ENCODE measurements at places on chromosomes 6 and 20.
A peak's percentile ranks its signal among the peaks of the same experiment; 100 is the strongest.

- no peak for DNase-seq
Measured at GRCh38 chr6:37160922-37161778, 8.8 kb upstream of the PIM1 start.

GRCh38 chr6:35258336-35258735 is 1.2 kb upstream of the ZNF76 start:
- no peak for DNase-seq

GRCh38 chr6:11802886-11803590 is 24.4 kb upstream of the ADTRP start:
- no peak for DNase-seq

- DNase-seq = no peak
Measured at GRCh38 chr6:126051791-126052190, 65.5 kb downstream of the TRMT11 start.

DNA sequence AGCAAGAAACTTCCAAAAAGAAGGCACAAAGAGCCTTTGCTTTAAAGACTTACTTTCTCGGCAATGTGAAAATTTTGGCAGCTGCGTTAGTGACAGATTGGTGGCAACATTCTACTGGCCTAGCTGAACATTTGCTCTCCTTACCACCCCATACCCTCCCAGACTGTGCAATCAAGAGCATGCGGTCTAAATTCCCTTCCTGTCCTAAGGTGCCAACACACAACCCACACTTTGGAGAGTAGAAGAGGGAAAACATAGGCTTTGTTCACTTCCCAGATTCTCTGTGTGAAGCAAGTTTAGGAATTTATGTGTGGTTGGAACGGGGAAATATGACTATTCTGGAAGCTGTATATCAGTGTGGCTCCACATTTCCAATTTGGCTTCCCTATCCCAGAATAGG is 29.8 kb upstream of the NEDD9 start:
- no peak for DNase-seq

DNA sequence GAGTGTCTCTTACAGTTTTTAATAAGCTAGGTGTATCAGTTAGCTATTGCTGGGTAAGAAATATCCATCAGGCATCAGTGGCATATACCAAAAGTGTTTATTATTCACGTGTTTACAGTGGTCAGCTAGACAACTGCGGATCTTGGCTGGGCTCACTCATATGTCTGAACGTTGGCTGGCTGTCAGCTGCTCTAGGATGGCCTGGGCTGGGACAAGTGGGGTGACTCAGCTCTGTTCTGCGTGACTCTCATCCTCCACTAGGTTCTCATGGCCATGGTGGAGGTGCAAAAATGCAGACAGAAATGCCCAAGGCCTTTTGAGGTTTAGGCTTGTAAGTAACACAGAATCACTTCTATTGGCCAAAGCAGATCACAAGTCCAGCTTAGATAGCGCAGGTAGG is 22.0 kb downstream of the ZNF341 start:
- no peak for DNase-seq

- DNase-seq = no peak
Measured at GRCh38 chr6:89985751-89986493, 91.7 kb downstream of the GJA10 start.

- no peak for DNase-seq
Measured at GRCh38 chr6:3210024-3210610, 17.3 kb downstream of the TUBB2B start.

- DNase-seq = no peak
Measured at GRCh38 chr6:106066989-106067388, 19.1 kb upstream of the PRDM1 start.

GRCh38 chr6:140636908-140637402 is 1262.5 kb upstream of the CITED2 start:
- DNase-seq = no peak

DNA sequence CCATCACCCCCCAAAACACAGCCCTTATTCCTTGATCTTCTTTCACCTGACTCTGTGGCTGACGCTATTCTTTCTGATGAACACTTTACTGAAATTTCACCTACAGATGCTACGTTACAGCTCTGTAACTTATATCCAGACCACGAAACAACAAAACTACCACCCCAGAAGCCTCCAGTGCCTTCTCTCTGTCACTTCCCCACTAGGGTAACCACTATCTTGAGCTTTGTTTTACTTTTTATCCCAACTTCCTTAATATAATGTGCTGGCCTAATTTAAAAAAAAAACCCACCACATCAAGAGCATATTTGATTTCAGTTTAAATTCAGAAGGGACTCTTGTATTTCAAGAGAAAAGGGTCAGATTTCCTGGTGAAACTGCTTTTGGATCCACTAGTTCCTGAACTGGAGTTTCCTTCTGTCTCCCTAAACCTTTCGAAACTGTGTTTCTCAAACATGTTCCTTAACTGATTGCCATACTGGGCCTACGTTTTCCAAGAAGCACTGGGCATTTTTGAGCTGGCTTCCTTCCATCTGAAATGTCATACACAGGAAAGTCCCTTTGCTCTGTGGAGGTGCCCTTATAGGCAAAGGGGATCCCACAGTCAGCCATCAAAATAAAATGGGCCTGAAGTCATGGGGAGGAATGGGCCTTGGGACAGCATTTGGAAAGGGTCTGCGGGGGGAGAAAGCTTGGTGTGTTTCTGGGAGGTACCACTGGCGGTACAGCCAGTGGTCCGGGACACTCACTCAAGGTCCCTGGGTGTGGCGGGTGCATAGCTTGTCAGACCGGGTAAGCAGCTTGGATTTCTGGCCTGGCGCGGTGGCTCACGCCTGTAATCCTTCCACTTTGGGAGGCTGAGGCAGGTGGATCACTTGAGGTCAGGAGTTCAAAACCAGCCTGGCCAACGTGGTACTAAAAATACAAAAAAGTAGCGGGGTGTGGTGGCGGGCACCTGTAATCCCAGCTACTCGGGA is 25.8 kb upstream of the RTF2 start:
- DNase-seq = no peak

DNA sequence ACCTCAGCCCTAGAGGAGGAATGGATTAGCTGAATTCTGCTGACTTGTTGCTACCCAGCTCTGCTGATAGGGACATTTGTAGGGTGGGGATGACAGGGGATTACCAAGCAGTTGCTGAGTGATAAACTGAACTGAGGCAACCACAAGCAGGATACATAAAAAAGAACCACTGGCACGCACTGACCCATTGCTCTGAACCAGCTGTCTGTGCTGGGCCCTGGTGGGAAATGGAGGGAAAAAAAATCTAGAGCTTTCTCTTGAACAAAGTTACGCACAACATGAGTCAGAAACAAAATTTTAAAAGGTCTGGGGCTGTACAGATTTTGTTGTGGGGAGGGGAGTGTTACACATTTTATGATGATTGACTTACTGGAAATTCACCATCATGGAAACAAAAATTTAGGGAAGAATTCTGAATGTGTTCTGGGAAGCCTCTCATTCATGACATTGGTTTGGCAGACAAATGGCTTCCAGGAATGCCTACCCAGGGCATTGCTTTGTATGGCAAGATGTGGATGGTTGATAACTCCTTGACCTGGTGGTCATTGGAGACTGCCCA is 37.7 kb downstream of the FOXO3 start:
- no peak for DNase-seq

DNA sequence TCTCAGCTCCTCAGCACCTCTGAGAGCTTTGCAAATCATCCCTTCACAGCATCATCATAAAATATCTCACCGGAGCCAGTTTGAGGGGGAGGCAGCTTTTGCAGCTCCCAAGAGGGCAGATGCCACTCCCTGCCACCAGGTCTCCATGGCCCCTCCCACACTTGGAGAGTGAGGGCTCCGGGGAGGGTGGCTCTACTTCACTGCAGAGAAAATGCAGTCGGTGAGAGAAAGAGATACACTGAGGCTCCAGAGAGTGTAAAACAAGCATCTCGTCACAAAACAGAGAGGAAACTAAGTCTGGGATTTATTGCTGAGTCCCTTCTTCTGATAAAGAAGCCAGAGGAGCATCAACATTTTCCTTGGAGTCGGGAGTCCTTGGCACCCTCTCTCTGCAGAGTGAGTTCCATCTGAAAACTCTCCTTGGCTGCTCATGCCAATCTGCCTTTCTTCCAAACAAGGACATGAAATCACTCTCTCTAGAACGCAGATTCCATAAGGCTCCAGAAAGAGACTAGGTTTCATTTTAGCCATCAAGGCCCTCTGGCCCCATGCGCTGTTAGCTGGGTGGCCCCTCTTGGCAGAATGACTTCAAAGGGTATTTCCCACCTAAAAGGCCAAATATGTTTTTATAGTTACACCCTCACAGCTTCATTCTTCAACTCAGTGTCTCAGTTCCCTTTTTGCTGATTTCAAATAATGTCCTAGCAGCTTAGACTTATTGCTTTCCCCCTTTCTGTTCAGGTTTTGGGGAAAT is 70.6 kb upstream of the F13A1 start:
- DNase-seq = no peak

DNA sequence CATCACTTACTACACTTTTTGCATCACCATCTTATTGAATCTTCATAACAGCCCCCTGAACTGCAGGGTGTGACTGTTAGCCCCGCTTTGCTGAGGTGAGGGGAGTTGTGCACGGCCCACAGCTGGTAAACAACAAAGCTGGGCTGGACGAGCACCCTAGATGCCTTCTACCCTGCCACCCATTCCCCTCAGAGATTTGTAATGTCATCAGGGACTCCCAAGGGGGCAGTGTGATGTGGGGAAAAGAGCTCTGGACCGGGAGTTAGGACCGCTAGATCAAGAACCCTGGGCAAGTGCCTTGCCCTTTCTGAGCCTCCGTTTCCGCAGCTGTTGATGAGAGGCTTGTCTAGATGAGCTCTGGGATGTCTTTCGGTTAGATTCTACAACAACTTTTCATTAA is 20.9 kb downstream of the PKIG start:
- DNase-seq = no peak

DNA sequence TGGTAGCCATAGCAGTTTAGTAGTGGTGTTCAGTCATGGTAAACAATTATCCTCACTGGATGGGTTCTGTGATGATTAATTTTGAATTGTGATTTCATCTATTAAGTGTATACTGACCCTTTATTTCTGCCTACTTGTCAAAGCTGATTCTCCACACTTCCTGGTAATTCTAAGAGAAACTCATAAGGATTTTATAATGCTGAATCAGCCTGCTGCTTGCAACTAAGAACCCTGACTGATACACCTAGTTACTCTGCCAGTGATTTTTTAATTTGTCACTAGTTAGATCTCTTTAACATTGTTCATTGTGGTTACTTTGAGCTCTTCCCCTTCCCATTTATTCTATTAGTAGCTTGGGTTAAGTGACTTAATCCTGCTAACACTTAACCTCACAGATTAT is 8.6 kb downstream of the CDC40 start:
- DNase-seq = no peak

DNA sequence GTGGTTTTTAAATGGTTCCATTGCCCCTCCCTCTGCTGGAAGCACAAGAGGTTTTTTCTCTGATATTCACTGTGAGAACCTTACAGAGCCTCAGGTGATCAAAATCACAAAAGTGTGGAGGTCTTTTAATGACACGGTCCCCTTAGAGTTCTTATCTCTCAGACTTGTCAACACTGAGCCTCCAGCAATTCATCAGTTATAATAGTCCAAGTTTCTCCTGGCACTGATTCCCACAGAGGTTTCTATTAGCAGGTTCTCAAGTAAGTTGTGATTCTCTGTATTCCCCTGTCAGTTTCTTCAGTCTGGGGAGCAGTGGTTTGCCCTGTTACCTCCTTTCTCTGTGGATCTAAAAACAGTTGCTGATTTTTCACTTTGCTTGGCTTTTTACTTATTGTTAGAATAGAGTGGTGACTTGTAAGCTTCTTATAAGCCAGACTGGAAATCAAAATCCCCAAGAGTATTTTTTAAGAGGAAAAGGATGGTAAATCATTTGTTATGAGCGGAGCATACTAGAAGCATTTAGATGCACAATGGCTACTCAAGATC is 157.4 kb upstream of the BMP5 start:
- DNase-seq = no peak

DNA sequence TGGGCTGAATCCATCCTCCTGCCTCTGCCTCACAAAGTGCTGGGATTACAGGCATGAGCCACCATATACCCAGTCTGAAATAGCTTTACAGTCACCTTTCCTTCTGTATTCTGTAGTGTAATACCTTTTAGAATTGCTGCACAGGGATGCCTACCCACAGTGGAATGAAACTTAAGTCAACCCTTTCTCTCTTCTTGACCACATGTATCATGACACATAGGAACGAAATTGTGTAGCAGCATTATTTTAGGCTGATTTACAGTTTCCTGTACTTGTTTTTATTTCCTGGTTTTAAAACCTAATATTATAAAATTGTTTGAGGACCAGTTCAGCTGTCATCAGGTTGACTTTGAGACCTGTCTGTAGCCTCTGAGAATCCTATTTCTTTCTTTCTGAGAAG is 297.8 kb downstream of the ZFAND3 start:
- no peak for DNase-seq

DNA sequence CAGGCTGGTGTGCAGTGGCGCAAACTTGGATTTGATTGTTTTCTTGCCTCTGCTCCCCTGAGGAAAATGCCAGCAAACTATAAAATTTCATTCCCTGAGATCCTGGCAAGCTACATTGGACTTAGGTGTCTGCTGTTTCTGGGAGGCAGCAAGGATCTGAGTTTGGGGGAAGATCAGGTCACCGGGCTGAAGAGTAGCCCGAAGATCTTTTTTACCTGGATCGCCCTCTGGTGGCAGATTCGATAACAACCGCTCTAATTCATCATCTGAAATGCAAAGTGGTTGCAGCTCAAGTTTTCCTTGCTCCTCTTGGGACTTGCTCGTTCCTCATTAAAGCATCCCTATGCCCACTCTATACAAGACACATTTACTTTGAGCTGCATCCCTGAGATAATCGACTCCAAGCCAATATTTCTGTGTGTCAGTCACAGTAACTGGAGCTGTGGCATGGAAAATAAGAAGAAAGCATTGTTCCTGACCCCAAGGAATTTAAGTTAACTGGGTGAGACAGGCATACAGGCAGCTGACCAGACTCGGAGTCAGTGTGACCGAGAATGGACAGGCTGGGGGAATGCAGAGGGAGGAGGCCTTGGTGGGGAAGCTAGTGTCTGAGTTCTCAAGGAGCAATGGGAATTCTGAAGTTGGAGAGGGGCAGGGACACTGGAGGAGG is 131.8 kb upstream of the PROKR2 start:
- peak; percentile 58 for DNase-seq

- no peak for DNase-seq
Measured at GRCh38 chr6:99080191-99080590, 132.4 kb upstream of the FBXL4 start.

DNA sequence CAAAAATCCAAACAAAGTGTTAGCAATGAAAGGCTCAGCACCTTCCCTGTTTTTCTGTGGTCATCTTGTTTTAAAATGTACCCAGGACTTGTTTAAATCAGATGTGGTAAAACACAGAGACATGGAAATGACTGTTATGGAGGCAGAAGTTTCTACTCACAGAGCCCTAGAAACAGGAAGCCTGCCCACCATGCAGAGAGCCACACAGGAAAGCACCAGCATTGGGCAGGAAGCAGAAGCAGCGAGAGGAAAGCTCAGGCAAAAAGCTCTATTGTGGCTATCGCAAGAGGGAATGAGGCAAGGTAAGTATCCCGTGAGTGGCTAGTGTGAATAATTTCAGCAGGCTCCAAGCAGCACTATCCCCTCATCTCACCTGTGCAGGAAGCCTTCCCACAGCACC is 42.8 kb downstream of the GPR6 start:
- DNase-seq = no peak

Measured in GM19239 (cell line).